Ovary (tissue), 10 donors: ENCODE measurements at places on chromosomes 6 and 20. TPM values are rescaled to one million over a fixed set of nuclear protein-coding genes. Genes with fewer than 3 reads are reported as not detected.

Gene GRIK2
- total RNA-seq, result 0.40 TPM

DNA sequence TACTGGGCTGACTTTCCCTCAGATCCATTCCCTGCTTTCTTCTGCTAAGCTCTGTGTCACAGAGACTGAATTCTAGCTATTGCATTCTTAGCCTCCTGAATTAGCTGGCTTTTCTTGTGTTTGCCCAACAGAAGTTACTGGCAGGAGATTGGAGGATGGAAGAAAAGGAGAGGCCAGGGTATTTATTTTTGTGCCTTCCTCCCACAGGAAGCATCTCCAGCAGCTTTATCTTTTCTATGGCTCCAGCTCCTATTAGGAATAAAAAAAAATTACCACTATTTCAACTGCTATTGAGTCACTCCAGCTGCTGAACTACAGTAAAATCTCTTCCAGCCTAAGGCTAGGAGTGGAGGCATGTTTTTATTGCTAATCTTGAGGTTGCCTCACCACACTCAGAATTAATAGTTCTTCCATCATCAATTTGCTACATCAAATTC is 492.4 kb downstream of the RFPL4B start:
- H3K36me3 ChIP-seq, result no peaks in the 10 kb centered on the region
- no peaks in the 10 kb centered on the region for H3K27me3 ChIP-seq
- no peaks in the 10 kb centered on the region for H3K4me1 ChIP-seq
- H3K4me3 ChIP-seq, result no peak overlapping the region
- no peak overlapping the region for H3K27ac ChIP-seq
- DNase-seq, result no peak

GRCh38 chr20:63972312-63973159 is 2.8 kb upstream of the ZNF512B start:
- peaks cover 11% of the 10 kb centered on the region for H3K4me1 ChIP-seq
- no peak overlapping the region for H3K4me3 ChIP-seq
- peak; percentile 36 for DNase-seq
- H3K27ac ChIP-seq, result no peak overlapping the region
- H3K27me3 ChIP-seq, result no peaks in the 10 kb centered on the region
- no peaks in the 10 kb centered on the region for H3K36me3 ChIP-seq

Gene SLC22A2
- total RNA-seq, result not detected

- no peak overlapping the region for H3K27ac ChIP-seq
- H3K4me3 ChIP-seq, result no peak overlapping the region
- no peaks in the 10 kb centered on the region for H3K36me3 ChIP-seq
- no peaks in the 10 kb centered on the region for H3K4me1 ChIP-seq
- DNase-seq, result no peak
These were observed 8.6 kb downstream of the AARS2 start for GRCh38 chr6:44304282-44305199.

- no peak overlapping the region for H3K4me3 ChIP-seq
- DNase-seq, result no peak
- H3K4me1 ChIP-seq, result peaks cover 8% of the 10 kb centered on the region
- no peaks in the 10 kb centered on the region for H3K27me3 ChIP-seq
- H3K36me3 ChIP-seq, result no peaks in the 10 kb centered on the region
These were observed 36.0 kb downstream of the STK35 start for GRCh38 chr20:2137552-2138201.

DNA sequence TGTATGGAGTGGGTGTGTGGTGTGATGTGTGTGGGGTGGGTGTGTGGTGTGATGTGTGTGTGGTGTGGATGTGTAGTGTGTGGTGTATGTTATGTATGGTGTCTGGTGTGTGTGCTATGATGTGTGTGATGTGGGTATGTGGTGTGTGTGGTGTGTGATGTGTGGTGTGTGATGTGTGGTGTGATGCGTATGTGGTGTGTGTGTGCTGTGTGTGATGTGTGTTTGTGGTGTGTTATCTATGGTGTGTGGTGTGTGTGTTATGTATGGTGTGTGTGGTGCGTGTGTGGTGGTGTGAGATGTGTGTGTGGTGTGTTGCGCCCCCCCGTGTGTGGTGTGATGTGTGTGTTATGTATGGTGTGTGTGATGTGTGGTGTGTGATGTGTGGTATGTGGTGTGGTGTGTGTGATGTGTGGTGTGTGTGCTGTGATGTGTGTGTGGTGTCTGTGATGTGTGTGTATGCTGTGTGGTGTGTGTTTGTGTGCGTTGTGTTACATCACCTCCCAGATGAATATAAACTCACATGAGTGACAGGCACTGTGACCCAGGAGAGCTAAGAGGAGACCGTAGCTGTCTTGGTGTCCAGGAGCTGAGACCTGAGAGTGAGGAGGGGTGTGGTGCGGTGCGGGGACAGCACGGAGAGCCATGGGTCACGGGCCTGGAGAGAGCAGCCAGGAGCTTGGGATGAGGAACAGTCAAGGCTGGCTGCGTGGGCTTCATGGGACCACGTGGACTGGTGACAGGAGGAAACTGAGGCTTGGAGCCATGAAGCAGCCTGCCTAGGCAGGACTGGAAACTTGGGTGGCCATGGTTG is 8.8 kb downstream of the DLGAP4 start:
- no peak overlapping the region for H3K27ac ChIP-seq
- no peaks in the 10 kb centered on the region for H3K36me3 ChIP-seq

Gene LY6G5C
- total RNA-seq, result 1.9 TPM

DNA sequence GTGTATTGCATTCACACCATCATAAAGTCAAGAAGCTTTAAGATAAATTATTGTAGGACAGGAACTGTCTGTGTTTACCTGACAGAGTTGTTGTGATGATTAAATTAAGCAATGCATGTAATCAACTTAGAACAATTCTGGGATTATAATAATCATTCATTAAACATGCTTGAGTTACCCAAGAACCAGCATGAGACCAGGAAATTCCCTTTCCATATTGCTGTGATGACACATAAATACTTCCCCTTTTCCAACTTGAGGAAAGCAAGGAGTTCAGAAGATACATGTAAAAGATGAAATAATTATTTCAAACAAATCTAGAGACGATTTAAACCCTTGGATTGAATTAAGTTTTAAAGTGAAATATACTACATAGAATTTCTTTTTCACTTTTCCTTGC is 404.4 kb downstream of the GJA1 start:
- no peaks in the 10 kb centered on the region for H3K27me3 ChIP-seq
- H3K36me3 ChIP-seq, result no peaks in the 10 kb centered on the region
- H3K27ac ChIP-seq, result no peak overlapping the region
- no peak for DNase-seq

DNA sequence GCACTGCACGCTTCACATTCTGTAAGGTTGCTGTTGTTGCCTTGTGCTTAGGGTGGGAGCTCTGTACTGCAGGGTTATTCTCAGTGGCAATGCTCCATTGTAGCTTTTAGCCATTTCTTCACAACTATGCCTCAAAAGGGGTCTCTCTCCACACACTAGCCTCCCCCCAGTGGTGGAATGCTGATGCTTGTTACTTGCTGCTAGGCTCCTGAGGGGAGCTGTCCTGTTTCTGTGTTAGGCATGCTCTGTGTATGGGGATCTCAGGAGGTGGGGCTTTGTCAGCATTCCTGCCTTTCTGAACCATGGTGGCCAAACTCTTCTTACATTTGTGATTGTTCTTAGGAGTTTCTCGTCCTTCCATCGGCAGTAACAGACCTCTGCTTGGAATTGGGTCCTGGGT is 18.8 kb downstream of the TMEM170B start:
- H3K36me3 ChIP-seq, result no peaks in the 10 kb centered on the region
- H3K4me3 ChIP-seq, result no peak overlapping the region
- H3K27ac ChIP-seq, result no peak overlapping the region
- no peaks in the 10 kb centered on the region for H3K4me1 ChIP-seq
- H3K27me3 ChIP-seq, result no peaks in the 10 kb centered on the region
- DNase-seq, result no peak

Gene PHACTR1
- total RNA-seq, result 2.8 TPM

GRCh38 chr6:21507811-21508210 is 85.7 kb upstream of the SOX4 start:
- no peaks in the 10 kb centered on the region for H3K4me1 ChIP-seq
- no peak for DNase-seq
- H3K4me3 ChIP-seq, result no peak overlapping the region
- no peak overlapping the region for H3K27ac ChIP-seq

Gene HTR1B
- total RNA-seq, result not detected

DNA sequence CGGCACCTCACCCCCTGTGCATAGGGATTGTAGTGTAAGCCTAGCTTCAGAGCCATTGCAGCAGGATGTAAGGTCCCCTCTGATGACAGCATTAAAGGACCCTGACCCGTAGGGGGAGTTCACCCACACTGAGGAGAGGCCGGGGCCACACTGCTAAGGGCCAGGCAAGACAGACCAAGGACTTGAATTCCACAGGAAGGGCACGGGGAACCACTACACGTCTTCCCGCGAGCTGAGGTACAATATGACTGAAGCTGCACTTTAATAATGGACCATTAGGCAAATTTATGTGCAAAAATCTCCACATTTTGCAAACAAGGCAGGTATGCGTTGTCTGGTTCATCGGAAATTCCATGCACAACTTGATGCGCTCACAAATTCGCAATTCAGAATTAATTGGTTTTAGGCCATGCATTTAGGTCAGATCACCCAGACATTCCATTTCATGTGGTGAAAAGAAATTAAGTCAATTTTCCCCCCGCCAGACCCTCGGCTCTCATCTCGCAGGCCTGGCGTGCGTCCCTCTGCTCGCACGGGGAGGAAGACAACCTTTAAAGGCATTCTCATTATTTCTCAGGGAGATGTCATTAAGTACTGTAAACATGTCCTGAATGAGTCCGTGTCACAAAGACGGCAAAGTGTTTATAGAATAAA is 111.8 kb downstream of the FOXA2 start:
- no peak overlapping the region for H3K27ac ChIP-seq

- H3K36me3 ChIP-seq, result no peaks in the 10 kb centered on the region
- no peaks in the 10 kb centered on the region for H3K27me3 ChIP-seq
- no peak overlapping the region for H3K4me3 ChIP-seq
- H3K4me1 ChIP-seq, result no peaks in the 10 kb centered on the region
- no peak for DNase-seq
These were observed 542.4 kb upstream of the BTBD3 start for GRCh38 chr20:11375335-11375734.

Gene CPNE5
- total RNA-seq, result 13.0 TPM

Gene MRAP2
- total RNA-seq, result 1.5 TPM

Gene RPP40
- total RNA-seq, result 11.6 TPM

GRCh38 chr6:35057449-35058357 is 83.4 kb downstream of the TCP11 start:
- peaks cover 5% of the 10 kb centered on the region for H3K4me1 ChIP-seq
- no peak overlapping the region for H3K4me3 ChIP-seq
- no peaks in the 10 kb centered on the region for H3K27me3 ChIP-seq
- DNase-seq, result no peak

DNA sequence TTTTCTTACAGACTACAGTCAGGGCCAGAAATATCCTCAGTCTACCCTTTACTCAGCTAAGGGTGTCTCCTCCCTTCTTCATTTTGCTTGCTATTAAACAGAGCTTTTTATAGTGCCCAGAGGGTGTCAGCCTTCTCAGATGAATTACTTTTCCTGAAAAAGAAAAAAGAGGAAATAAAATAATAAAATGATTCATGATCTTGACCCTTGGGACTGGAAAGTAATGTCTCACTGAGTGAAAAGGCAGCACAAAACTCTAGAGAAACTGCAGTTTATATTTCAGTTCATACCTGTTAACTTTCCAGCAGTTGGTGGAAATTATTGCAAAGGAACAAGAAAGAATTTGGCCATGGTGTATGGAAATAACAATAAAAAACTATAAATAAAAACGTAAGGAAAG is 170.6 kb downstream of the IBTK start:
- no peak overlapping the region for H3K4me3 ChIP-seq
- no peak overlapping the region for H3K27ac ChIP-seq
- H3K36me3 ChIP-seq, result no peaks in the 10 kb centered on the region
- no peaks in the 10 kb centered on the region for H3K4me1 ChIP-seq
